Activated CD4-positive, alpha-beta T cell treated with anti-CD3 and anti-CD28 coated beads for 36 hours (primary cell): ENCODE measurements at places on chromosomes 2 and 18.

- DNase-seq = no peak
Observed at GRCh38 chr2:219595256-219595655, 2.4 kb upstream of the STK11IP start.

GRCh38 chr2:62036761-62037250, 131.3 kb downstream of the COMMD1 start:
- DNase-seq = no peak

GRCh38 chr2:31580321-31581117, at the start of gene SRD5A2:
TSS of gene SRD5A2 (minus strand) at chr2:31580938. CDS start at chr2:31580900, 38 bp downstream.
- DNase-seq = peak; percentile 5

DNA sequence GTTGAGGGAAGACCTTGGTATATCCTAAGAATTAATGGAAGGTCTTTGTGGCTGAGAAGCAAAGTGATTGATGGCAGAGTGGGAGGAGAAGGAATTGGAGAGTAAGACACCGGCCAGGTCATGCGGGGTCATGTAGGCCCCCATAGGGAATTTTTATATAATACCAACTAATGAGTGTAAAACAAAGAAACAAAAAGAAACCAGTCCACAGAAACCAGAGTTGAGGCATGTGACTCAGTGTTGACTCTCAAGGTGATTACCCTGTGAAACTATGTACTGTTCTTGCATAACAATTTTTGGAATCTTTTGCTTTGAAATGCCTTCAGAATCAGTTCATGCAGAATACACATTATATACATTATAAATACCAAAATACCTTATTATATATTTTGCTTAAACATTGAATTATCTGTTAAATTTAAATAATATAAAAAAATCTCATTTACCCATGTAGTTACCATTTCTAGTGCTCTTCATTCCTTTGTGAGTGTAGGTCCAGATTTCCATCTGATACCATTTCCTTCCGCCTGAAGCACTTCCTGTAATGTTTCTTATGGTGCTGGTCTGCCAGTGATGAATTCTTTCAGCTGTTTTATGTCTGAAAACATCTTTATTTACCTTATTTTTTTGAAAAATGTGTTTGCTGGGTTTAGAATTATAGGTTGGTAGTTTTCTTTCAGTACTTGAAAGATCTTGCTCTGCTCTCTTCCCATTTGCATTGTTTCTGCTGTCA, 8.6 kb downstream of the CLIP4 start:
- peak; percentile 24 for DNase-seq

DNA sequence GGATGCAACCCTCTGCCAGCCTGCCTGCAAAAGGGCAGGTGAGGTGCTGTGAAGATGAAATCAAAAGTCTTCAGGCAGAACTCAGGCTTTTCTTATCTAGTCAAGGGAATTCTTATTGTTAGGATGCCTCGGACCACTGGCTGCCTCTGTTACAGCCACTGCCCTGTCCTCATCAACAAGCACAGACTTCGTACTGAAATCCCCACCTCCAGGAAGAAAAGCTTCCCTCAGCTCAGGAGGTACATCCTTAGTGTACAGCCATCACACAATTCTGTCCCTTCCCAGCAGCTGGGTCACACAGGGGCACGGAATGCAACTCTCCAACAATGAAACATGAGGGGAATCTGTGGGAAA, 10.1 kb upstream of the RNU4ATAC start:
- no peak for DNase-seq

GRCh38 chr2:239146011-239146641, 254.7 kb downstream of the HDAC4 start:
- no peak for DNase-seq

- no peak for DNase-seq
Observed at GRCh38 chr2:151085181-151085611, 176.5 kb downstream of the RBM43 start.

- DNase-seq = no peak
Observed at GRCh38 chr18:26335156-26335555, 108.9 kb downstream of the TAF4B start.

DNA sequence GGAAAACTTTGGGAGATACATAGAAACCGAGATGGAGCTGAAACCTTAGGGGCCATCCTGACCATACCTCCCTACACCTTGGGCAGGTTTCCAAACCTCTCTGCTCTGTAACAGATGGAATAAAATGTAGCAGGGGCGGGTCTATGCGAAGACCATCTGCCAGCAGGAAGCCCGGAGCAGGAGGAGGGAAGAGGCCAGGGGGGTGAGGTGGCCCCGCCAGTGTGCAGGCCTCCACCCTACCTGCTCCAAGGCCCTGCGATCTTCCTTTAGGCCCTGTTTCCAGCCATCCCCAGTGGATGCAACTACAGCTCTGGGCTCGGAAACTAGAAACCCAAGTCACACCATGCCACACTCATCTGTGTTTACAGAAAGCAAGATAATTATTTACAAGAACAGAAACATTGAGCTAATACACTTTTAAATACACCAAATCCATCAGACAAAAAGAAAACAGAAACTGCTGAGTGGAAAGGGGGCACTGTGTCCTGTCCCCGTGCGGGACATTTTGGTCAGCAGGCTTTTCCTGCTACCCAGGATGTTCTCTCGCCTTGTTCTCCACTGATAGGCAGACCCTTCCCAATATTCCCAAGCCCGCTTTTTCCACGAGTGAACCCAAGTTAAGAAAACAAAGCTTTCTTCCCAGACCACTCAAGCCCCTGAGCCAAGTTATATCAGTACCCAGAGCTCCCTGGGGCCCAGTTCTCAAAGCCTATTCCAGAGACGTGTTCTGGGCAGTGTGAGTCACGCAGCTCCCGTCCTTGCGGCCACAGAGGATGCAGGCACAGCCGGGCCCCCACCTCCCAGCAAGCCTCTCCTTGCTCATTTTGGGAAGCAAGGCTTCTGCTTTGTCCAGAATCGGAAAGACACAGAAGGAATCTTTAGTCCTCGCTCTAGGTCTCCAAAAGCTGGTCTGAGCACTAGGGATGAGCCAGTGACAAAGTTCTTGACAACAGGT, 17.3 kb downstream of the CIB4 start:
- DNase-seq = no peak

- no peak for DNase-seq
Observed at GRCh38 chr2:202071107-202071506, 1.9 kb upstream of the KIAA2012 start.

DNA sequence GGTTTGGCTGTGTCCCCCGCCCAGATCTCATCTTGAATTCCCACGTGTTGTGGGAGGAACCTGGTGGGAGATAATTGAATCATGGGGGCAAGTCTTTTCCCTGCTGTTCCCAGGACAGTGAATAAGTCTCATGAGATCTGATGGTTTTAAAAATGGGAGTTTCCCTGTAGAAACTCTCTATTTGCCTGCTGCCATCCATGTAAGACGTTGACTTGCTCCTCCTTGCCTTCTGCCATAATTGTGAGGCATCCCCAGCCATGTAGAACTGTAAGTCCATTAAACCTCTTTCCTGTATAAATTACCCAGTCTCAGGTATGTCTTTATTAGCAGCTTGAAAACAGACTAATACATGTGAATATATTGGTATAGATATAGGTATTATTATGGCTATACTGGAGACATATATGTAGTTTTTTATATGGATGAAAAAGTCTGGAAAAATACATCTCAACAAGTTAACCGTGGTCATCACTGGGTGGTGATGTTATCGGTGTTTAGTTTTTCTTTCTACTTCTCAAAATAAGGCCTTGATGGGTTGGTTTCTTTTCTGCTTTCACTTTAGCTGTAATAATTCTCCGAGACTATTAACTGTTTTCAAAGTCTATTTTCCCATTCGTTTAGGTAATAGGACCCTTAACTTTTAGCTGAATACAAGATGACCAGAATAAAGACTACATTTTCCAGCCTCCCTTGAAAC, 39.1 kb upstream of the NCOA1 start:
- no peak for DNase-seq

- DNase-seq = no peak
Observed at GRCh38 chr18:13222856-13223281, 4.3 kb downstream of the LDLRAD4 start.
